ENCODE measurements at places on chromosomes 3 and 15.
A peak's percentile ranks its signal among the peaks of the same experiment; 100 is the strongest.

- no peak for DNase-seq
Observed at GRCh38 chr3:117074826-117075225, 365.2 kb downstream of the TUSC7 start.

- no peak for DNase-seq
Observed at GRCh38 chr3:127275287-127275781, 12.5 kb downstream of the PRR20G start.

DNA sequence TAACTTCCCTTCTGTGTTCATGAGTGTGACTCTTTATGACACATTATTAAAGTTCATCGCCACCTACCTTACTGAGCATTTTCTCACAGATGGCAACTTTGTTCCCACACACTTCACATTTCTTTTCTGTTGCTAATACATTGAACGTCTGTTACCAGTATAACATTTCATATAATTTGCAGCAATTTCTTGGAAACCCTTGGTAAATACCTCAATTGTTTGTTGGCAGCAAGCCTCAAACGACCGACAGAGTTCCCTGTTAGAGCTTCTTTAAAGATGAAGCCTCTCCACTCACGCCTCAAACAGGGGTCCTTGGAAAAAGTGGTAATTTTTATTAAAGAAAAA is 3.2 kb upstream of the CHSY1 start:
- no peak for DNase-seq

DNA sequence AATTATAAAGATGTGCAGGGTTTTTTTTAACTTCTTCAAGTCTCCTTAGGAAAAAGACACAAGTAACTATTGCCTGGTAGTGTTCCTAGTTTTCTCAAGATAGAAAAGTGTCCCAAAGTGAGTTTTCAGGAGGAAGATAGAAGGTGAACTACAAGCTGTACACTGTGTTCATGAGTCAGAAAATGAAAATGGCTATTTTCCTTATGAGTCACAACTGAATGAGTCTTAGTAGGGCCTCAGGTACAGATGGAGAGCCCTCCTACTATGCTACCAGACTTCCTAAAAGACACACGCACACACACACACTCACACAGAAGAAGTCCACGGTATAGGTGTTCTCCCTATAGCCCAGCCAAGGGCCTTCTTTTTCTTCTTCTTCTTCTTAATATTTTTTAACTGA is 3.1 kb downstream of the MYO1E start:
- DNase-seq: no peak

- no peak for DNase-seq
Observed at GRCh38 chr15:39605146-39605545, 24.3 kb downstream of the THBS1 start.

DNA sequence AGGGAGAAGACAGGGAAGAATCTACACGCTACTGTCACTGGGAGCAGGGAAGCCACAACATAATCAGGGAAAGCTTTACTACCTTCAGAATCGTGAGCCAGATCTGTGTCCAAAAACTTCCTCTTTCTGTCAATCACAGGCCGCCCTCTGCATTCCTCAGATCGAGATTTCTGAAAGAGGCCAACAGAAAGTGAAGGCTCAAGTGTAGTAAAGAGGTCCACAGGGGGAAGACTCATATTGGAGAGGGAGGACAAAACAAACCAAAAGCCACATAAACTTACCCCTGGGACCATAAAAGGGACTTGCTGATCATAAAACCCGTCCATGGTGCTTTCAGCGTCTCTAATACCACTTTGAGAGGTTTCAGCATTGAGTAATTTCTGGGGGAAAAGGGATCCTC is 3.3 kb downstream of the ETV5 start:
- DNase-seq: no peak

- DNase-seq: peak; percentile 80
Observed at GRCh38 chr15:74127255-74127953, 3.0 kb upstream of the ISLR2 start.

DNA sequence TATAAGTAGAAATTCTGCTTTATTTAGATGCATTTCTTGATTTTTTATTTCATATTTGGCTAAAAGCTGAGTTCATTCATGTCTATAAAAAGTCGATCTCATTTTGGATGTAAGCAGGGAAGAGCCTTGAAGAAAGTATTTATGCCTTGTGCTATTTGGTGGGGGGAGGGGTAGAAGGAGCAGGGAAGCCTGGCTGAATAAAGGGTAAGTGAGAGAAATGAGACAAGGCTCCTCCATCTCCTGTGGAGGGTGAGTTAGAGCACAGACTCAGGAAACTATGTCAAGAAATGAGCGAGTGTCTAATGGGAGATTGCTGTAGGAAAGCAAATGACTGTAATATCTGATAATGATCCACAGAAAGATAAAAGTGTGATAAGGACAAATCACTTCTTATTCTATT is 121.8 kb upstream of the ATP11B start:
- DNase-seq: no peak

DNA sequence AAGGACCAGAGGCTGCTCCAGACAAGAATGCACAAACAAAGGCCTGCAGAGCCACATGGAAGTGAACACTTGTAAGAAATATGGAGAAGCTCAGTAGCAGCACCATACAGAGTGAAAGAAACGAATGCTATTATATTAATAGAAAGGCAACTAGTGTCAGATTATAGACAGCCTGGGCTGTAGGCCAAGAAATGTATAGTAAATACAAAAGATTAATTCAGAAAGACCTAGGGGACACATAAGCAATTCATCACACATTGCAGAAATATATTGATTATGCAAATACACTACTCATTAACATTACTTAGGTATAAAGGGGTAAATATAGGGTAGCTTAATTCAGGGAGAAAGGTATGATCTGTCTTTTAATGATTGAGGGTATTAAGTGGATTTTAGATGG is 69.5 kb upstream of the GUCA1C start:
- DNase-seq: no peak

GRCh38 chr15:94793641-94794040 is 562.3 kb downstream of the MCTP2 start:
- DNase-seq: peak; percentile 11

- no peak for DNase-seq
Observed at GRCh38 chr3:160260587-160261270, 35.5 kb downstream of the C3orf80 start.

Data from NCI-H774 (cell line).